ENCODE measurements at places on chromosomes 1 and 21.

GRCh38 chr1:199168888-199169585 lies 530.2 kb downstream of the PTPRC start:
- DNase-seq: no peak

GRCh38 chr1:67214420-67215174 lies 48.3 kb downstream of the IL23R start:
- peak; percentile 35 for DNase-seq

DNA sequence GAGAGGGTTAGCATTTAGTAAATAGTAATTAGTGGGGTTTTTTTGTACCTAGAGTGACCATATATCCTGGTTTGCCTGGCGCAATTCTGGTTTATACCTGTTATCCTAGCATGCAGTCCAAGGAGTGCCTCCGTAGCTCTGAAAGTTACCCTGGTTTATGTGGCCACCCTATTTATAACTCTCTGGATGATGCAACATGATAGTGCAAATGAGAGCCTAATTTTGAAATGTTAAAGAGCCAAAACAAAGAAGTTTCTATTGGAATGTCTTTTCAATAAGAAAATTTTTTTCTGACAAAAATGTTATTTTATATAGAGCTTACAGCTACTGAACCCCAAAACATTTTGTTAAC lies 5.7 kb downstream of the AHCYL1 start:
- no peak for DNase-seq

DNA sequence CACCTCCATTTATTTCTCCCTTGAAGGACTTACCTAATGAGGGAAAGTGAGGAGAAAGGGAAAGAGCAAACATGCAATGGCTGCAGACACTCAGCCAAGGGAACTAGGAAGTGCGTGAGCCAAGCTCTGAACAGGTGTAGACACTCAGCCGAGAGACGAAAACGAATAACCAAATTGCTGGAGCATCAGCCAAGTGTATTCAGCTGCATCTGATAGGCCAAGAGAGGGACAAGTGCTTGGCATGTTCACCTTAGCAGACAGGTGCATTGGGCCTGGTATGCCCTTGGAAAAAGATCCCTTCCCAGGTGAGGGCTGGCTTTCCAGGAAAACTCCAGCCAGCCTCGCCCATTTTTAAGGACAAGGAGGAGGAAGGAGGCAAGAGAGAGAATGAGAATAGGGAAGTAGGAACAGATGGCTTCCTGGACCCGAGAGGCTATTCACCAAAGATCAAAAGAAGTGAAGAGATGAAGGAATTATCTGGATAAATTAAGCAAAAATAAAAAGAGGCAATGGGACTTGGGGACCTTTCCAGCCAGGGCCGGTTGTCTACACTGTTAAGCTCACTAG lies 184.7 kb downstream of the TOMM20 start:
- DNase-seq: no peak

DNA sequence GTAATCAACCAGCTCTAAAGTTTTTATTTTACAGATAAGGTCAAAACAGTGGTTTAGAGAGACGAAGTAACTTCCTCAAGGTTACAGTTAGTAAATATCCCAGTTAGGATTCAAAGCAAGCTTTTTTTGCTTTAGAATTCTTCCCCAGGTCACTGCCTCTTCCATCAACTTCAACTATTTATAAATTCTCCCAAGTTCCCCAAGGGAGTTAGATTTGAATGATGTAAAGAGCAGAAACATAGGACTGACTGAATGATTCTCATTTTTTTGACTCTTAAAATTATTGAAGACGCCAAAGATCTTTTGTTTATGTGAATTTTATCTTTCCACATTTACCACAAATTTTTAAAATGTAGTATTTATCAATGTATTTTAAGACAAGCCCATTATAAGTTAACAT lies 4.1 kb downstream of the POGZ start:
- no peak for DNase-seq

- DNase-seq: no peak
Observed at GRCh38 chr1:212452323-212453155, 19.8 kb downstream of the NENF start.

- DNase-seq: no peak
Observed at GRCh38 chr1:162626761-162627160, 5.5 kb upstream of the DDR2 start.

GRCh38 chr1:112718691-112719418 lies 3.7 kb upstream of the PPM1J start:
- DNase-seq: peak; percentile 73

GRCh38 chr1:54978528-54979326 lies 1.7 kb upstream of the TMEM61 start:
- DNase-seq: no peak

DNA sequence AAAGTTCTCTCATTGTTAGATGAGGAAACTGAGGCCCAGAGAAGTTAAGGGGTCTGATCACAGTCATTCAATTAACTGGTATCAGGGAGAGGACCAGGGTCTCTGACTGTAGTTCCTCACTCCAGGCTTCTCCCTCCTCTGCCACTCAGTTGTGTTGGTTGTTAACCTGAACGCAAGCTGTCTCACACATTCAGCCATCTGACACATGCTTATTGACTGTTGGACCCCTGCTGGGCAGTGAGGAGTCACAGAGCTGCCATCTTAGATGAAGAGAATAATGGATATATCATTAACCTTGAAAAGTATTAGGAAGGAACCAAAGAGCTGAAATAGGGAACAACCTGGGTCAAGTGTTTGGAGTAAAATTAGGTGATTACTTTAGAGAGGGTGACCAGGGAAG lies 194.8 kb downstream of the ZZZ3 start:
- DNase-seq: no peak

- DNase-seq: no peak
Observed at GRCh38 chr1:56418151-56418631, 161.2 kb downstream of the PLPP3 start.

DNA sequence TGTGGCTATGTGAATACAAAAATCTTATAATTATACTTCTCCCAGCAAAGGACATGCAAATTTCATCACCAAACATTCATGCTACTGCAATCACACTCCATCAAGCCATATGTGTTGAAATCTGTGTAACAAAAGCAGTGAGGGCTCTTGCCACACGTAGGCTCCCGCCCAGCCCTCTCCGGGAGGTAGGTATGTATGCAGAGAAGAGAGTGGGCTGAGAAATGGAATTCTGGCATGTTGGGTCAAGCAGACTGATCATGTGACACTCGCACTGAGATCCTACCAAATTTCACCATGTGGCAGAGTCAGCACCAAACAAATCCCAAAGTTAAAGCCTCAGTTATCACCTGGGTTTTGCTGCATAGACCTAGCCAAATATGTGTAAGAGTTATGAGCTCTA lies 49.7 kb downstream of the APP start:
- DNase-seq: no peak

DNA sequence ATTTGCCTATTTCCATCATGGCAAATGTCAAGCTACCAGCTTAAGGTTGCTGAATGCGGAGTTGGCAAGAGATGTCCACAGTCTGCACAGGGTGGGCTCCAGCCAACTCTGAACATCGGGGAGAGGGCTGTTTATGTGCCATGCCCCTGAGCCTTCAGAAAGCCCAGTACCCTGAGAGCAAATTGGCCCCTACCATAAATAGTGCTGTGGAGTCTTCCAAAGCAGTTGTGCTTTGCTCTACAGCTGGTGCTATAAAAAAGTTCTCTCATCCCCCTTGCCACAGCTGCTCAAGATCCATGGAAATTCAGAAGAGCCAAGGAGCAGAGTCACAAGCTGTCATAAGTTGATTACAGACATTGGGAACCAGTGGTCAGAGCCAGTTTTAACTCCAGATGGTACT lies 85.6 kb upstream of the CLDN14 start:
- no peak for DNase-seq

- no peak for DNase-seq
Observed at GRCh38 chr1:199619223-199619622, 408.3 kb upstream of the NR5A2 start.

DNA sequence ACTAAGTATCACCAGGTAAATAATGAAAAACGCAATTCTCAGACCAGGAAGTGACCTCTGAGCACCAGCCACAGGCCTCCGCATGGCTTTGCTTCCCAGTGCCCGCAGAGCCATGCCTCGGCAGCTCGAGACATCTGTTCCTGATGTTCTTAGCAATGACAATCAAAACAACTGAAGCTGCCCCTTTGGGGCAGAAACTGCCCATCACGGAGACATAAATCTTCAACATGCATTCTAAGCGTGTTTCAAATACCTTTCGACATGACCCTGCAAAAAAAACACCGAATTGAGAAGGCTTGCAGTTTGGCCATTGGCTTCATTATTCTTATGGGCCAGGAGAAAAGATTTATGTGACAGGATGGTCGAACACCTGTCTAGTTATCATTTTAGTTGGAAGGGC lies 5.8 kb upstream of the RAP1GAP start:
- DNase-seq: no peak

DNA sequence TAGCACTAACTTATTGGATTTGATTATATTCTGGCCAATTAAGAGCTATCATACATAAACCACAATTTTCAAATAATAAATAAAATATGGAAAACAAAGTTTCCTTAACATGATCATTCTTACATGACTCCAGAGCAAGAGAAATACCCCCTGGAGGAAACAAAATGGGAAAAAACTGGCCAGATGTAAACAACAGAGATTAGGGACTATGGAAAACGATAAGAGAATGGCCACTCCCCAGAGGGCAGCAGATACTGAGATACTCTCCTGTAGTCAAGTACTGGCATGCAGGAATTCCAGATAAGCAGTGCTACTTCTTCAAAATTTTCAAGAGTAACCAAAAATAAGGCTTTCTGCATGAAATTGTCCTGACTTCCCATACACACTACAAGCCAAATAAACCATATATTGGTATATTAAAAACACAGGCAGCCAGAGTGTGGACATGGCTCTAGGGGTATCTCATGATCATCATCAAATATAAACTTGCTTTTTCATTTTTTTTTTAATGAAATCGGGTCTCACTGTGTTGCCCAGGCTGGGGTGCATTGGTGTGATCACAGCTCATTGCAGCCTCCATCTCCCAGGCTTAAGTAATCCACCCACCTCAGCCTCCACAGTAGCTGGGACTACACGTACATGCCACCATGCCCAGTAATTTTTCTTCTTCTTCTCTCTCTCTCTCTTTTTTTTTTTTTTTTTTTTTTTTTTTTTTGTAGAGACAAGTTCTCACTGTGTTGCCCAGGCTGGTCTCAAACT lies 118.5 kb downstream of the EIF4G3 start:
- DNase-seq: no peak

DNA sequence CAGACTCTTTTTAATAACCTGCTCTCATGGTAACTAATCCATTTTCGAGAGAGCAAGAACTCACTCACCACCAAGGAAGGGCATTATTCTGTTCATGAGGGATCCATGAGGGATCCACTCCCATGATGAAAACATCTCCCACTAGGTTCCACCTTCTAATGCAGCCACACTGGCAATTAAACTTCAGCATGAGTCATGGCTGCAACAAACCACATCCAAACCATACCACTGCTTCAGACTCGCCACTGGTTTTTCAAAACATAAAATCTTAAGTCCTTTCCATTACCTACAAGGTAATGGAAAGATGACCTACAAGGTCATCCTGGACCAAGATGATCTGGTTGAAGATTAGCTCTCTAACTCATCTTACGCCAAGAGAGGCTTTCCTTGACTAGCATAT lies 405.1 kb downstream of the VAV3 start:
- no peak for DNase-seq

- no peak for DNase-seq
Observed at GRCh38 chr1:175225805-175226129, 33.2 kb upstream of the KIAA0040 start.

GRCh38 chr1:83512373-83513193 lies 486.3 kb downstream of the TTLL7 start:
- DNase-seq: no peak

- DNase-seq: no peak
Observed at GRCh38 chr1:150622303-150622975, 7.0 kb downstream of the ENSA start.

DNA sequence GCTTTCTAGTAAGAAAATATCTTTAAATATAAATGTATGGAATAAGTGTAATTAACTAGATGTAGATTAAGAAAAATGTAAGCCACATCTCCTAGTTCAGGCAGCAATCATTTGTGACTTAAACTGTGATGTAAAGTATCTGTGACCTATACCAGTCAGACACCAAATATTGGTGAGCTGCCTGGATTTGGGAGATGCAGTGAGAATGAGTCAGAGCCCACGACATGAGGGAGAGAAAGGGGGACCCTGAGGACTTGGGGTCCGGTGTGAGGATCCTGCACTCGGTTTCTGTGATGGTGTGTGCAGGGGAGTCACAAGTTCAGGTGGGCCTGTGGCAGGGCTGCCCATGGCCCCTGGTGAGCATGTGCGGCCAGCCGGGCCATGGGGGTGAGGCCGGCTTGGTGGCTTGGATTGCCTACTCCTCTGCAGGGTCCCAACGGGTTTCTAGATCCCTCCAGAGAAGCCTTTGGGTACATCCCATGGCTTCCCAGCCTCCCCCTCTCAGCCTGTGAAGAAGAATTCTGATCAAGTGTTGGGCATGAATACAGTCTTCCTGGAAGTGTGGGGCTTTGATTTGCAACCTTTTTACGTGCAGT lies 19.0 kb upstream of the ABCG1 start:
- DNase-seq: no peak

Data from activated CD4-positive, alpha-beta T cell treated with anti-CD3 and anti-CD28 coated beads, Interleukin-2, amount 50 U/mL, for 1 hour (primary cell).